ENCODE measurements at places on chromosomes 11 and 22. TPM values are rescaled to one million over a fixed set of nuclear protein-coding genes. Genes with fewer than 3 reads are reported as not detected.

Gene NPAS4
- not detected for total RNA-seq

Gene TPBGL
- not detected for total RNA-seq

Gene TREH
- total RNA-seq: not detected

Gene TIMP3
- total RNA-seq: 6.1 TPM

Gene FGF4
- total RNA-seq: not detected

Gene VPREB3
- total RNA-seq: not detected

Gene HOATZ
- not detected for total RNA-seq

Gene TNNT3
- not detected for total RNA-seq

Gene CASP4
- 27.6 TPM for total RNA-seq

Gene SLN
- not detected for total RNA-seq

Gene SYTL2
- total RNA-seq: 25.7 TPM

Gene FANCF
- 12.2 TPM for total RNA-seq
